WTC11 (cell line): ENCODE measurements at places on chromosomes 16 and 17.

DNA sequence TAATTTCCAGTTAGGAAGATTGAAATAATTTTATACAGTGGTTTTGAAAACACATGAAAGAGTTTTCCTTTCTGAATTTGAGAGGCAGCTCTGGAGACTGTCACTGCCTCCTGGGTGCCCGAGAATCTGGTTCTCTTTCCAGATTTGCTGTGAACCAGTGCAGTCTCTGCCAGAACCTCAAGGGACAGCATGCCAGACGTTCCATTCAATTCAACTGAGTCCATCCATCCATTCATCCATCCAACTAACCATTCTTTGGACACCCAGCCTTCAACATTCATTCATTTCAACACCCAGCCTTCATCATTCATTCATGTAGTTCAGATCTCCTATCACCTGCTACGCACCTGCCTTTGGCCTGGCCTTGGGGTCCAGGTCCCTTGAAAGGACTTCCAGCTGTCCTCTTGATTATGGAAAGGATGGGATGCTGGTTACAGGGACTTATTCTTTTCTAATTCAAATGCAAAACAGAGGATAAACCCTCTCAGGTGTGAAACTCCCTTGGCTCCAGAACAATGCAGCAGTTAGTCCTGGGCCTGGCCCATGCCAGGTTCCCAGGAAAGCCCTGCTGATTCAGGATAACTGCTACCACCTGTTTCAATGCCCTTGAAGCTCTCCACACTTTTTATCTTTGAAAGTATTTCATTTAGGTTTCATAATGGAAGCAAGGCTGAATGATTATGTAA is 68.7 kb downstream of the WSCD1 start:
- DNase-seq = peak; percentile 40

DNA sequence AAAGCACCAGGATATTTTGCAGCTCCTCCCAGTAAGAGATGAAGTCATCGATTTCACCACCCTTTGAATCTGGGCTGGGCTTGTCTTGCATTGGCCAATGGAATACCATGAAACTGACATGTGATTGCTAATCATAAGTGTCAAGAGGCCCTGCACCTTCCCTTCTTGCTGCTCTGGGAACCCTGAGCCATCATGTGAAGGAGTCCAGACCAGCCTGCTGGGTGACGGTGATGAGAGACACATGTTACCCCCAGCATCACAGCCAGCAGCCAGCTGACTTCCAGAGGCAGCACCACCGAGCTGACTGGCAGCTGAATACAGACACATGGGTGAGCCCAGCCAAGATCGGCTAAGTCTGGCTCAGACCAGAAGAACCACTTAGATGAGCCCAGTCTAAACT is 43.6 kb upstream of the CACNG4 start:
- no peak for DNase-seq

DNA sequence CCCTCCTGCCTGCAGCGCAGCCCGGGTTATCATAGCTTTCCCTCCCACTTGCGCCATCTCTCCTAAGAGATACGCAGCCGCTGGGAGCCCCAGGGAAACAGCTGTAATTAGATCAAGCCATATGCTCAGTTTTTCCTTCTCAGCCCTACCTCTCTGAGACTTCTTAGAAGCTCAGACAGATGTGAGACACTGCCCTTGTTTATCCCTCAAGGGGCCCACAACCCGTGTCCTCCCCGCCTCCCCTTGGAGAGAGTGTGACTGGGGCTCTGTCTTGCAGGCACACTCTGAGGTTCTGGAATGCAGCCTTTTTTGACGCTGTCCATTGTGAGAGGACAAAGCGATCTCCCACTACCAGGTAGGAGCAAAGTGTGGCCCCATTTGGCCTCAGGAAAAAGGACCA is 31.2 kb downstream of the CIBAR2 start:
- no peak for DNase-seq

DNA sequence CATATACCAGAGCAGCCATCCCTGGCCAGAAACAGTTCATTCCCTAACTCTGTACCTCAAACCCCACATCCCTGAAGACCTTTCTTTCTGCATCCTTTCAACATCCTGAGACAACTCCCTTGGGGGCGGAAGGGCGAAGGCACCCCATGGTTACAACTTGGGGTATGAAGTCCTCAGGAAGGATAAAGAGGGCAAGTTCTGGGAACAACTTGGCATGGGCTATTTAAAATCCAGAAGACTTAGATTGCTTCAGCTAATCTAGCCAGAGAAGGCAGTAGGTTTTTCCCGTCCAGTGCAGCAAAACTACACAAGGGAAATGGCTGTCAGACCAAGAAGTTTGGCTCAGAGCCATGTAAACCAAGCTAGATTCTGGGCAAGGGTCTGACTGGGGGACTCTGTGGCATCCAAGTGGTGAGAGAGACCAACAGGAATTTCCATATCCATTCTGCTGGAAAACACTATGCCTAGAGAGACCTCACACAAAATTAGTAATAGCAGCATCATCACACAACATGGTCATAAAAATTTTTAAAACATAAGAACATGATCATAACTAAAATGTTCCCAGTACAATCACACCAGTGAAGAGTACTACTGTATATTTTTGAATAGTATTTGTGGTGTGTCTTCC is 113.2 kb downstream of the CDYL2 start:
- no peak for DNase-seq

- DNase-seq = no peak
Measured at GRCh38 chr16:592518-593306, 2.8 kb downstream of the RAB40C start.

DNA sequence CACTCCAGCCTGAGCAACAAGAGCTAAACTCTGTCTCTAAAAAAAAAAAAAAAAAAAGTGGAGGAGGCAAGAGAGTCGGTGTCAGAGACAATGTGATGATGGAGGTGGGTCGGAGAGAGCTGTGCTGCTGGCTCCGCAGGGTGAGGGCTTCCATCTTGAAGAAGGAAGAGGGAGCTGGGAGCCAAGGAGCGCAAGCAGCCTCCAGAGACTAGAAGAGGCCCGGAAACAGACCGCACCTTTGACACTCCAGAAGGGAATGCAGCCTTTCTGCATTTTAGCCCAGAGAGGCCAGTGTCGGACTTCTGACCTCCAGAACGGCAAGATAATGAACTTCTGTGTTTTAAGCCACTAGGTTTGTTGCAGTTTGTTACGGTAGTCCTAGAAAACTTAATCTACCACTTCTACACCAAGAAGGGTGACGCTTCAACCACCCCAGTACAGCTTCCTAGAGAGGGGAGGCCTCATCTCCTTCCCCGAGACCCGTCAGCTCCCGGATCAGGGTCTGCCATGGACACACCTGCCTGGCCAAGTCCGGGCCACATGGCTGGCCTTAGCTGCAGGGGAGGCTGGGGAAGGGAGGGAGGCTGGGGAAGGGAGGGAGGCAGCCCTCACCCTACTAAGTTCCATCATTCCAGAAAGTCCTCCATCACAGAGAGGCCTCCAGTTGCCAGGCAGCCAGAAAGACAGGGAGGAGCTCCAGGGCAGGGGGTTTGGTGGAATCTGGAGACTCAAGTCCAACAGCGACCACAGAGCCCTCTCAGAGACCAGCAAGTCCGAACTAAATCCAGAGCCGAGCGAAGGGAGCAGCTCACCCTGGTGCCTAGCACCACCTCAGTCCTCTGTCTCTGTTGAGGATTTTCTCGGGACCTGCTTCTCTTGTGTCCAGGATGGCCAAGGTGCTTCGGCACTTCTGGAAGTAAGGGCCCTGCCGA is 13.2 kb upstream of the RBFOX3 start:
- DNase-seq = peak; percentile 7

DNA sequence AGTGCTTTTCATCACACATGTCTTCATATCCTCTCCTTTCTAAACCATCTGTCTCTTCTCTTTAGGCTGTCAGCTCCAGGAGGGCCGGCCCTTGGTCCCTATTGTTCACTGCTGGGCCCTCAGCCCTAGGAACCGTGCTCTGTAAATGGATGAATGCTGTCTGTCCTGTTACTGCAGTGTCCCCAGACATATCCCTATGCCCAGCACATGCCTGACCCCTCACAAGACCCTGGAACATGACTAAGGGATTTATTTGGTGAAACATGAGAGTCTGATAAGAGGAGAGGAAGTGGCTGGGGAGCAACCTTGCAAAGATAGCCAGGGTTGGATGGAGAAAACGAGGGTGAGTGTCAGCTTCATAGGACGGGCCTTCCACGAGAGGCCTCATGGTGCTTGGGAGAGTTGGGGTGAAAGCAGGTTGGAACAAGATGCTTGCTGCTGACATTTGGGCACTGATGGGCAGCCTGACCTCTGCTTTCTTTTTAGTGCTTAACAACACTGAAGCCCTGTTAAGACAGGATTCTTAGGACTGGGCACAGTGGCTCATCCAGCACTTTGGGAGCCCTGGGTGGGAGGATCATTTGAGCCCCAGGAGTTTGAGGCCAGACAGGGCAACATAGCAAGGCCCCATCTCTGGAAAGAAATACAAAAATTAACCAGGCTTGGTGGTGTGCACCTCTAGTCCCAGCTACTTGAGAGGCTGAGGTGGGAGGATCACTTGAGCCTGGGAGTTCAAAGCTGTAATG is 39.0 kb downstream of the ABCC1 start:
- DNase-seq = no peak

GRCh38 chr17:38617074-38617860 is 11.5 kb upstream of the SRCIN1 start:
- peak; percentile 19 for DNase-seq

GRCh38 chr17:79970576-79971068 is 65.0 kb downstream of the TBC1D16 start:
- DNase-seq = peak; percentile 66

DNA sequence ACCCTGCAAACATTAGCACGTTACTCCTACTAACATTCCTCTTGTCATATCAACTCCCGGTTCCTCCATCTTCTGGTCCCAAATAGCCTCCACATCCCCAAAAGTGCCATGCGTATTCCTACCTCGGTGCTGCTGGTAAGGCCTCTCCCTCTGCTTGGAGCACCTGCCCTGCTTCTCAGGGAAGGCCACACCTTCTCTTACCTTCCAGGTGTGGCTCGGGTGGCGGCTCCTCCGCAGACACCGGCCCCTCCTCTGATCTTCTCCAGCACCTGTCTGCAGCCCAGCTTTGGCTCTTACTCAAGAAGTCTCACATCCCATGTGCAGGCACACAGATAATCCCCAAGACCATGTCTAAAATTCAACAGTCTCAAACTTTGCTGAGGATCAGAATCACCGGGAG is 92.3 kb downstream of the GAS7 start:
- DNase-seq = no peak

GRCh38 chr17:79252886-79253285 is 178.3 kb downstream of the ENGASE start:
- DNase-seq = no peak

- DNase-seq = no peak
Measured at GRCh38 chr17:47844814-47845715, 4.0 kb upstream of the SCRN2 start.

GRCh38 chr17:58136669-58137279 is 11.4 kb upstream of the OR4D1 start:
- DNase-seq = peak; percentile 42

DNA sequence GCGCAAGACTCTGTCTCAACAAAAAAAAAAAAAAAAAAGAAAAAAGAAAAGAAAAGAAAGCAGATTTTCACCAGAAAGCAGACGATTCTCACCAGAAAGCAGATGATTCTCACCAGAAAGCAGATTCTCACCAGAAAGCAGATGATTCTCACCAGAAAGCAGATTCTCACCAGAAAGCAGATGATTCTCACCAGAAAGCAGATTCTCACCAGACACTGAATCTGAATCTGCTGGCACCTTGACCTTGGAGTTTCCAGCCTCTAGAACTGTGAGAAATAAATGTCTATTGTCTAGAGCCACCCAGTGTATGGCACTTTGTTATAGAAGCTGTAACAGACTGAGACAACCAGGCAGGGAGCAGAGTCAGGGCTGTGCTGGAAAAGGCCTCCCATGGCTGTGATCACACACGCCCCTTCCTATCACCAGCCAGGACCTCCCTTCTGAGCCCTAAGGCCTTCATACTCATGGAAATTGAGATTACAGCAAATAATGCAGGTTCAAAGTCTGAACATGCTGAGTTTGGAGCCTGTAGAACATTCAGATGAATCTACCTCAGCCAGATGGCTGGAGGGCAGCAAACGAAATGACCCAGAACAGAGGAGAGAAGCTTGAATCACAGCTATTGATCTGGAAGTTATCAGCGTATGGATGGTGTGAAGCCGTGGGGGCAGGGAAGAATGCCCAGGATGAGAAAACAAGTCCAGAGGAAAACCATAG is 309.3 kb downstream of the SLC39A11 start:
- no peak for DNase-seq

DNA sequence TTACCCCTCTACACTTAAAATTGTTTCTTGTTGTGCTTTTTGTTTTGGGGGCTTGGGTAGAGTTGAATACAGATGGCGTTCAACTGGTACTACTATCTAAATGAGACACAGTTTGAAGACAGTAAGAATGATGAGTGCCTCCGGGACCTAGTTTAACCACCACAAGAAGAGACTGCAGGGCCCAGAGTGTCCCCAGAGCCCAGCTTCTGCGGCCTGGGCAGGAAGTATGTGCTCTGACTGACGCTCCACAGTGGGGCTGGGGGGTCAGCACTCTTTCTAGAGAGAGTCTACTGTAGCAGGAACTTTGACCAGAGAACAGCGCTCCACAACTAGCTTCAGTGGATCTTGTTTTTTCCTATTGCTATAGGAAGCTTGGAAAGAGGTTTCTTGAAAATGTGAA is 174.0 kb downstream of the VPS53 start:
- no peak for DNase-seq

DNA sequence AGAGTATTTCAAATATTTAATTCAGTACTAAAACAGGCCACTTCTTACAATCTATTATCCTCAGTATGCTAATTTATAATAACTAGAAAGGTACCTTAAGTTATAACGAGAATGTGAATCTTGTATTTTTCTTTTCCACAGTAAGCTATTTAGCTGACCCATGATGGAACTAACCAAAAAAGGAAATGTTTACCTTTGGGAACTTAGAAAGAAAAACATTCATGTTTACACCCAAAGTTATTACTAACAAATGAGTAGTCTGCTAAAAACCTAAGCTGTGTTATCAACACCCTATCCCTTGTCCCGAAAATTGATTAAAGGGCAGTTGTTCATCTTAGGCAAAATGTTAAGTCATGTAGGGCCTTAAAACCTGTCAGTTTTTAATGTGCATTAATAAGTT is 8.1 kb downstream of the GNA13 start:
- no peak for DNase-seq

GRCh38 chr16:16828913-16829398 is 450.0 kb downstream of the NPIPA7 start:
- no peak for DNase-seq

DNA sequence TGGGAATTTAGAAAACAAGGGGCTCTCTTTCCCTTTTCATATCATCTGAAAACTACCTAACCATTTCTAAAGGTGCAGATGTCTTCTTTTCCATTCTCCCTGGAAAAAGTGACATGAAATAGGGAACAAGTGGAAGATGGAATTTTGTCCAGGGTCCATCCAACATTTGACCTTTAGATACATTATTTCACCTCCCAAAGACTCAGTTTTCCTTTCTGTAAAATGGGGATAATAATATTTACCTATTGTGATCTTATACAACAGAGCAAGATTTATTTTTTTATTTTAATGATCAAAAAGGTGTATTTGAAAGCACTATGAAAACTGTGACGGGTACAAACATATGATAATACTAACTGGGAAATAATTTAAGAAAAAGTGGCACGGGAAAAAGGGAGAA is 106.3 kb downstream of the HS3ST3A1 start:
- DNase-seq = no peak
